ENCODE measurements at places on chromosomes 5 and 9. TPM values are rescaled to one million over a fixed set of nuclear protein-coding genes. Genes with fewer than 3 reads are reported as not detected.

TAF11L5 gene
- not detected for total RNA-seq

CCT5 gene
- 594 TPM for total RNA-seq

LURAP1L gene
- 26.8 TPM for total RNA-seq

ENHO gene
- total RNA-seq: 1.4 TPM

SHISAL2B gene
- total RNA-seq: not detected
